ENCODE measurements at places on chromosomes 3 and 15. TPM values are rescaled to one million over a fixed set of nuclear protein-coding genes. Genes with fewer than 3 reads are reported as not detected.

The MUSTN1 gene
- 1.1 TPM for total RNA-seq

- no peaks in the 10 kb centered on the region for H3K36me3 ChIP-seq
- no peak overlapping the region for H3K4me3 ChIP-seq
- H3K27me3 ChIP-seq, result no peaks in the 10 kb centered on the region
- no peak overlapping the region for H3K27ac ChIP-seq
- H3K4me1 ChIP-seq, result no peaks in the 10 kb centered on the region
- DNase-seq, result peak; percentile 19
These were observed 32.2 kb upstream of the KLHL25 start for GRCh38 chr15:85826756-85827515.

The GPR62 gene
- 0.40 TPM for total RNA-seq

DNA sequence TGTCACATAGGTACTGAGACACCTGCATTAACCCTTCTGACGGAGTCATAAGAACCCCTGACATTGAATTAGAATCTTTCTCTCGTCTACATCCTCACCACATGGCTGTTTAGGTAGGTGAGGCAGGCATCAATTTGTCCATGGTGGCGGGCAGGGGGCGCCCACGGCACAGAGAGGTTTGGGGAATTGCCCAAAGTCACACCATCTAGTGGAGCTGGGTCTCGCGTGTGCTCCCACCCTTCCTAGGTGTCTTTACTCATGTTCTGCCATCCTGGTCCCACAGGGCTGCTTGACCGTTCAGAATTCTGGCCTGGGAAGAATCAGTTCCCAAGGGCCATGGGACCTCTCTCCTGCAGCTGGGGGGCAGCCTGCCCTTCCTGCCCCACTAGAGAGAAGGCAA is 14.7 kb upstream of the DLL4 start:
- H3K4me1 ChIP-seq, result peaks cover 5% of the 10 kb centered on the region
- no peak overlapping the region for H3K4me3 ChIP-seq
- H3K36me3 ChIP-seq, result no peaks in the 10 kb centered on the region

- H3K27me3 ChIP-seq, result peaks cover 16% of the 10 kb centered on the region
- peak; percentile 82 for DNase-seq
- no peak overlapping the region for H3K27ac ChIP-seq
These were observed 59.8 kb upstream of the KLHL25 start for GRCh38 chr15:85854345-85855097.
